ENCODE measurements at places on chromosomes 5 and 9.

DNA sequence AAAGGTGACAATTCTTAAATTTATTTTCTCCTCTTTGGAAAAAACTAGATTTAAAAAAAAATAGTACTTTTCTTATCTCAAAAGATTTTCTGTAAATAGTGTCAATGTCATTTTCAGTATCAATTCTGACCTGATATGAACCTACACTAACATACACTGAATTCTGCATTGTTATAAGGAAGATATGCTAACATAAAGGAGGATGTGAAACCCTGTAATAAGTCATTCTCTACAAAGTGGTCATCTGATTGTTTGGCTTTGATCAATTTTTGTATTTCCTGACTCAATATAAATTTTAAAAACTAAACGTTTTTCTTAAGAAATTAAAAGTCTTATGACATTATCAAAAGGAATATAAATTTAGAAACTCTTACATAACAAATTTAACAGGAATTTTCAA lies 233.6 kb upstream of the EDIL3 start:
- no peak for DNase-seq

- DNase-seq = no peak
These were observed 161.7 kb upstream of the NUDT12 start for GRCh38 chr5:103724271-103724670.

GRCh38 chr5:117621921-117622320 lies 1047.3 kb upstream of the SEMA6A start:
- no peak for DNase-seq

- DNase-seq = no peak
These were observed 24.7 kb downstream of the ZDHHC11B start for GRCh38 chr5:759781-760362.

DNA sequence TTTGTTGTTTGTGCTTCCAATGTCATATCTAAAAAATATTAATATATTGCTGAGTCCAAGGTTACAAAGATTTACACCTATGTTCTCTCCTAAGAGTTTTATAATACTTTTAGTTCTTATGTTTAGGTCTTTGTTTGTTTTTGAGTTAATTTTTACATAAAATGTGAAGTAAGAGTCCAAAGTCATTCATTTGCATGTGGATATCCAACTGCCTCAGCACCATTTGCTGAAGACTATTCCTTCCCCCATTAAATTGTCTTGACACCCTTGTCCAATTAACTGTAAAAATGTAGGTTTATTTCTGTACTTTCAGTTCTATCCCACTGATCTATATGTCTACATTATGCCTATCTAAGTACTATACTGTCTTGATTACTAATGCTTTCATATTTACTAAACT lies 35.7 kb downstream of the TTC33 start:
- no peak for DNase-seq

DNA sequence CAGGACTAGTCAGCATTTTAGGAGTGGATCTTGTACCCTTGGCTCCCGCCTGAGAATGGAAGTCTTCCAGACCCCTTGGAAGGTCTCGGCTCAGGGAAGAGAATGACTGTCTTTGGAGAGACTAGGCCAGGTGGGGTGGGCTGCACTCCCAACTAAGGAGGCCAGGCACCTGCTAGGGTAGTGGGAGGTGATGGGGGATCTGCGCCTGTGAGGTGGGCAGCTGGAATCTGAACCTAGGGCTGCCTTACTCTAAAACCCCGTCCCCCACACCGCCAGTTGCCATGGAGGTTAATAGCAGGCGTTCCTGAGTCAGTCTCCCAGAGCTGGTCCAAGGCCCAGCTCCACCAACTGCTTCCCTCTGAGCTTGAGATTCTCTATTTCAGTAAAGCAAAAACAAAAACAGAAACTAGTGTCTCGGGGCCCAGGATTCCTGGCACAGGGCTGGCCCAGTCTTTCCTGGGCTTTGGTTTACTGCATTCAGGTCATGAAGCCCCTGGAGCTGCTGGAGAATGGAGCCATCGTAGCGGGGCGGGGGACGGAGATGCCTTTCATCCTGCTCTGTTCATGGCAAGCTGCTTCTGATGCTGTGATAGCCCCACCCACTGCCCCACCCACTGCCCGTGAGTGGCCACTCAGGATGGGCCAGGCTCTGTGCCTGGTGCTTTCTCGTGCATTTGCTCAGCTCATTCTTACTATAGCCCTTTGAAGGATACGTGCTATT lies 57.5 kb downstream of the DAB2IP start:
- no peak for DNase-seq

GRCh38 chr9:97365634-97366033 lies 46.3 kb upstream of the TDRD7 start:
- no peak for DNase-seq

DNA sequence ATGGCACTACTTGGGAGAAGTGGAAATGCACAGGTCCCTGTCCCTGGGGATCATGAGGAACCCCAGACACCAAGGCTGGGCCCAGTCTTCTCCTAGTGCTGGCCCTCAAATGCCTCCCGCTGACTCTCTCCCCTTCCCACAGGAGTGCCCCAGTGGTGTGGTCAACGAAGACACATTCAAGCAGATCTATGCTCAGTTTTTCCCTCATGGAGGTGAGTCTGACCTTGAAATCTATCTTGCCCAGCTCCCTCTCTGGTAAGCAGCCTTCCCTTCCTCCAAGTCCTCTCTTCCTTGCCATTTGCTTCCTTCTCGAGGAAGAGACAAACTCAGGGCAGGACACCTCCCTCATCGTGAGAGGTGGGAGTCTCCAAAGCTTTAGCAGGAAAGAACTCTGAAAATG lies 63.3 kb upstream of the GABRP start:
- no peak for DNase-seq

GRCh38 chr5:133730346-133730745 lies 118.0 kb upstream of the FSTL4 start:
- DNase-seq = no peak

DNA sequence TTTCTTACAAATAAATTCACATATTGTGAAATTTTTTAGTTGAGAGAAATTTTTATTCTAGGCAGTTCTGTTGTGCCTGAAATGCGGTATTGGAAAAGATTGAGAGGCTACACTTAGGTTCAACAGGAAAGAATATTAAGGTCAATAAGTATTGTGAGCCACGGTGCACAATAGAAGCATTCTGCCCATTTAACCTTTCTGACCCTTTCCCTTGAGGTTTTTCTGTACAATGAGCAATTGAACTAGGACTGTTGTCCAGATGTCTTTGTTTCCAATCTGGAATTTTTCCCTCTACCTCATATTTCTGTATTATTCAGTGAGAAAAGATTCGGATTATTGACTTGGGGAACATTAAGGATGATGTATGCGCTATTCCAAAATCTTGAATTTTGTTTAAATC lies 205.2 kb downstream of the NR3C1 start:
- DNase-seq = no peak

DNA sequence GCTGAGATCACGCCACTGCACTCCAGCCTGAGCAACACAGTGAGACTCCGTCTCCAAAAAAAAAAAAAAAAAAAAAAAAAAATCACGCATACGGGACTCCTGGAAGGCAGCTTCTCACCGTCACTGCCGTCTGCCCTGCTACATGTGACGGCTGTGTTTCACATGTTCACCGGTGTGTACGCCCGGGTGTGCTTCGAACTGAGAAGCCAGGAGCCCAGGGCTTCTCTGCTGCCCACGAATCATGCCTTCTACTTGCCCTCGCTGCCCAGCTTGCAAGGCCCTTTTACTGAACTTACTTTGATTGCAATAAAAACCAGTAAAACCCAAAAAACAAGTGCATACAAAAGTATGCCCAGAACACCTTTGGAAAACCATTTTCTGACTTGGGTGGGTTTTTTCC lies 5.8 kb upstream of the NKD2 start:
- no peak for DNase-seq

GRCh38 chr9:13049223-13049622 lies 230.3 kb downstream of the MPDZ start:
- DNase-seq = peak; percentile 14

DNA sequence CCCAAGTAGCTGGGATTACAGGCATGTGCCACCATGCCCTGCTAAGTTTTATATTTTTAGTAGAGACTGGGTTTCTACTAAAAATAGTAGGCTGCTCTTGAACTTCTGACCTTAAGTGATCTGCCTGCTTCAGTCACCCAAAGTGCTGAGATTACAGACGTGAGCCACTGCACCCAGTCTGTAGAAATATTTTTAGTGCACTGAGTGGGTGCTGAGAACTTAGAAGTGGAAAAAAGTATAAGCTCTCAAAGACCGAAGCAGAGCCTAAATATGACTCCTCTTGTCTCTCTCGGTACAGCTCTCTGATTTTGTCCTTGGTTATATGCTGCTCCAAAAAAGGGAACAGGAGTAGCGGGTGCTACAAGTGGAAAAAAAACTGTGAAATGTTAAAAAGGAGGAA lies 353.8 kb upstream of the IZUMO3 start:
- no peak for DNase-seq

DNA sequence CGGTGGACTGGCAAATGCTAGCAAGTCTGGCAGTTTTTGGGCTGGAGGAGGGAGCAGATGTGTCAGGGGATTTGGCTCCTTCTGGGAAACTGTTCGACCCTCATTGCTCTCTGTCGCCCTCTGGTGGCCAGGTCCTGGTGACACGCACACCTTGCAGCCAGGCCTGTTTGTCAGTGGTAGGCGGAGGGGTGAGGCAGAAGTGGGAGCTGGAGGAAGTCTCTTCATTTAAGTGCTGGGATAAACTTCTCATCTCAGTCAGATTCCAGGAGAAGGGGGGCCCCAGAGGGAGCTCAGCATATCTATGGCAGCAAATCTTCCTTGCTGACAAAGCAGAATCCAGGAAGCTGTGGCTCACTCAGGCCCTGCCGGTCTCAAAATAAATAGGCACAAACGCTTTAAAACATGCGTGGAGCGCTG lies 326.5 kb downstream of the ZSWIM6 start:
- DNase-seq = peak; percentile 71

GRCh38 chr5:12947379-12947778 lies 997.1 kb downstream of the DNAH5 start:
- DNase-seq = no peak

- peak; percentile 16 for DNase-seq
These were observed 1625.2 kb downstream of the MAT2B start for GRCh38 chr5:165130656-165131055.

- DNase-seq = no peak
These were observed 155.7 kb upstream of the EFNA5 start for GRCh38 chr5:107826311-107827000.

DNA sequence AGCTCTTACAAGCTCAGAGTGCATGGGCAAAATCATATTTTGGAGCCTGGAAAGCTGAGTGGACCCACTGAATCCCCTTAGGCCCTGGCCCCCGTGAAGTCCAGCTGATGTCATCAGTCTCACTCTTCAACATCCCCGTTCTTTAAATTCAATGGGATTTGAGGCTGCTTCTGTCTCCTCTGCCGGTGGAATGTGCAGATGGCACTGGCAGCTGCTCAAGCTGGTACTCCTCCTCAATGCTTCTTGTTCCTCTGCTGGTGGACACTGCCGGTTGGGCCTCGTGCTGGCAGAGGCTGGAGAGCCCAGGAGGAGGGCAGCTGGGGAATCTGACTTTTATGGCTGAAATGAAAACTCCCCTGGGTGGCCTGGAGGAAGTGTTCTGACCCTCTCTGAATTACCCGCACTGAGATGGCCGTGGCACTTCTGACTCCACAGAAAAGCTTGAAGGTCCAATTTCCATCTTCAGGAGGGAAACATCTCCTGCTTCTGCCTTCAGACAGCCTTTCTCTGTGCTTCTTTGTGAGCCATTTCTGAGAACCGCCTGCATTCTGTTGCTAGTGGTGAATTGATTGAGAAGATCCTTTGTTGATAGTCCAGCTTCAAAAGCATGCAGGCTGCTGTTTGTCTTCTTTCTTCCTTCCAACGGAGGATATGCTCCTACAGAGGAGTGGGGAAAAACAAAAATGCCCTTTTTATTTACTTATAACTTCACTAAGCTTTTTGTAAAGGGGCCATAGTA lies 298.9 kb downstream of the TMEM38B start:
- DNase-seq = no peak

DNA sequence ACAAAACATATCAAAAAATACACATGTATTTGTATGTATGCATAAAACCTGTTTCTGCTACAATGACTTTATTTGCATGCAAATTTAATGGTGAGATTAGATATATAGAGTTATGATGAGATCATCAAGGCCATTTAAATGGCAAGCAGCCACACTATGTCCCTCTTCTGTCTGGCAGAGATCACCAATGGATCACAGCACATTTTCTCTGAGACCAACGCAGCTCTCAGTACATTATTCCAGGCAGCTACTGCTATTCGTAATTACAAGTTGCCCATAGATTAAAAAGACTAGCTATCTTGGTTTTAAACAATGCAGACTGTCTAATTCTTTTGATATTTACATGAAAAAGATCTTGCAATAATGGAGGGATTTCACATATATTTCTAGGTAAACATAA lies 629.5 kb downstream of the PDE4D start:
- no peak for DNase-seq

DNA sequence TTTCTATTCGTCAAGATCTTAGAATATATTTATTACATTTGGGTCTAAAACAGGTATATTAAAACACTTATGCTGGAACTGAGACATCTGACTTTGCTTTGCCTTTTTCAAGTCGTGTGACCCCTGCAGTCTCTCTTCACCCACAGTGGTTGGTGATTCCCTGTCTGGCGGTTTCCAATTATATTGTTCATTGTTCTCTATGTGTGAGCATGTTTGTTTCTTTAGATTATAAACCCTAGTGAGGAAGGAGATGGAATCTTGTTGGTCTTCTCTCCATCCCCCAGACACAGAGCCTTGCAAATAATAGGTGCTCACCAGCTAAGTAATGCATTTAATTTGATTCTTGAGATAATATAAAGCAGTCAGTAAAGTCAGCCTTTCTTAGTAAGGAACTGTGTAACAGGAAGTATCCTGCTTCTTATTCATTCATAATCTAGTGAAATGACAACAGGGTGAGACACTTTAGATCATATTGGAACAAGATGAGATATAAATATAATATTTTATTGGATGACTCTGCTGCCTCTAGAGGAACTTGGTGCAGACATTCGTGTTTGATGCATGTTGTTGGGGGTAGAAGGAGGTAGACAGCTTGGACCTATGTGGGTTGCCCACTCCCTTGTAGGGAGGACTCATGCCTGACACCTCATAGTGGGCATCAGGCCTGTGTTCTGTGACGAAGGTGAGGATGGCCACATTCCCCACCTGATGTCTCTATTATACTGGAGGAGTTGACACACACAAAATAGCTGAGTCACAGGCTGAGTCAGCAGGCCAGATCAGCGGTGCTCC lies 88.1 kb downstream of the FGF1 start:
- peak; percentile 85 for DNase-seq

DNA sequence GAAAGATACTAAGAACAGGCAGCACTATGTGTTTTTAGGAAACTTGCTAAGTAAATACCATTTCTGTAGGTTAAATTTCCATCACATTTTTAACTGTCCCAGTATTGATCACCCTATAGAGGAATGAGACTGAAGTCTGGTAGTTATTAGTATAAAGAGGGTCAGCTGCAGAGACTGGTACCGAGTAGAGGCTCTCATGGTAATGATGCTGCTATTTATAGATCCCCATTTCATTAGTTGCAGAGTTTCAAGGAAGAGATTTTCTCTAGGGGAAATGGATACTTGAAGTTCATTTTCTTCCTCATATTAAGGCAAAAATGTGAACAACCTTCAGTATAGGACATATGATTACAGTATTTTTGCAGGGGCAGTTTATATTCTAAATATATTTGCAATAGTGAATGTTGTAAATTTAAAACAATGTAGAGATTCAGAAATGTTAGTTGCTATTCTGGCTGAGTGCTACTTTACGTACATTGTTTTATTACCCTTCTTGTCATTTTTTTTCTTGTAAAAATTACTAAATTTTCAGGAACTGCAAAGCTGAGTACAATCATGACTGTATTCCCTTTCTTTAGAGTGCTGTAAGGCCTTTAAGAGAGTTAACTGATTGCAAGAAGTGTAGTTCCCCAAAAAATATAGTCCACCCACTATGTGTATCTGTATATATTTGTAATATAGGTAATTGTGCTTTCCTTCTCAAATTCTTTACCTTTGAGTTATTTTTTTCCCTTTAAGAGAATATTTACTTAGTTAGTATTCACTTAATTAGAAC lies 14.7 kb downstream of the PBX3 start:
- DNase-seq = no peak
